ENCODE measurements at places on chromosomes 5 and 9.

DNA sequence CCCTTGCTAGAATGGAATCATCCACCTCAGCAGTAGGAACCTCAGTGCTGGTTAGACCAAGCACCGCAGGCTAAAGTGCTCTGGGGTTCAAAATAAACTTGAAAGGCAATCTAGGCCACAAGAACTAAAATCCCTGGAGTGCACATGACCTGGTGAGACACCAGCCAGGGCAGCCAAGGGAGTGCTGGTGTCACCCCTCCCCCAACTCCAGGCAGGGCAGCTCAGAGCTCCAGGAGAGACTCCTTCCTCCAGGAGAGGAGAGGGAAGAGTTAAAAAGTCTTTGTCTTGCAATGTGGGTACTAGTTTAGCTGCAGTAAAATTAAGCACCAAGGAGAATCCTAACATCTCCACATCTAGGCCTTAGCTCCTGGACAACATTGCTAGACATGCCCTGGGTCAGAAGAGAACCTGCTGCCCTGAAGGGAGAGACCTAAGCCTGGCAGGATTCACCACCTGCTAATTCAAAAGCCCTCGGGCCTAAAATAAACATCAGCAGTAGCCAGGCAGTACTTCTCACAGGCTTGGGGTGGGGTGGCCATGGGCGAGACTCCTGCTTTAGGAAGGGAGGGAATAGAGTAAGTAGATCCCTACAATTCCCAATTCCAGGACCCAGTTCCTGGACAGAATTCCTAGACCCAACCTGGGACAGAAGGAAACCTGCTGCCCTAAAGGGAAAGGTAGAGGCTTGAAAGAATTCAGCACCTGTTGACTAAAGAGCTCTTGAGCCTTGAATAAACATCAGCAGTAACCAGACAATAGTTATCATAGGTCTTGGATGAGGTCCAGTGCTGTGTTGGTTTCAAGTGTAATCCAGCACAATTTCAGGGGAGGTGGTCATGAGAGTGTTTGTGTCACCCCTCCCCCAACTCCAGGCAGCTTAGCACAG, 25.8 kb downstream of the UGT3A2 start:
- DNase-seq, result no peak

DNA sequence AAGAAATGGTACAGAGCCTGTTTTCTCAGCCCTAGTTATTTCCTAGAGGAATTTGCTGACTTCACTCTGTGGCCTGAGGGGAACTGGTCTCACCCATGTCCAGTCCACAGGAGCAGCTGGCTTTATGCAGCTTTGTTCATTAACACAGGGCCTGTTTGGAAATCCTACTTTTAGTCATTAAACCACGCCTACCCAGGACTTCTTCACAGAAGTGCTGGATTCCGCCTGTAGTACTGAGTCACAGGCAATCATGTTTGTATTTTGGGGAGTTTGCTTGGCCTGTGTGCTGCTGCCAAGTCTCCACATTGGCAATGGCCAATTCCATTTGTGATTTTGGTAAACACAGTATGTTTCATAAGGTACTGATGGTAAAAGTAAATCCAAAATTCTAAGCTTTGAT, 52.8 kb downstream of the CTNND2 start:
- DNase-seq, result no peak

DNA sequence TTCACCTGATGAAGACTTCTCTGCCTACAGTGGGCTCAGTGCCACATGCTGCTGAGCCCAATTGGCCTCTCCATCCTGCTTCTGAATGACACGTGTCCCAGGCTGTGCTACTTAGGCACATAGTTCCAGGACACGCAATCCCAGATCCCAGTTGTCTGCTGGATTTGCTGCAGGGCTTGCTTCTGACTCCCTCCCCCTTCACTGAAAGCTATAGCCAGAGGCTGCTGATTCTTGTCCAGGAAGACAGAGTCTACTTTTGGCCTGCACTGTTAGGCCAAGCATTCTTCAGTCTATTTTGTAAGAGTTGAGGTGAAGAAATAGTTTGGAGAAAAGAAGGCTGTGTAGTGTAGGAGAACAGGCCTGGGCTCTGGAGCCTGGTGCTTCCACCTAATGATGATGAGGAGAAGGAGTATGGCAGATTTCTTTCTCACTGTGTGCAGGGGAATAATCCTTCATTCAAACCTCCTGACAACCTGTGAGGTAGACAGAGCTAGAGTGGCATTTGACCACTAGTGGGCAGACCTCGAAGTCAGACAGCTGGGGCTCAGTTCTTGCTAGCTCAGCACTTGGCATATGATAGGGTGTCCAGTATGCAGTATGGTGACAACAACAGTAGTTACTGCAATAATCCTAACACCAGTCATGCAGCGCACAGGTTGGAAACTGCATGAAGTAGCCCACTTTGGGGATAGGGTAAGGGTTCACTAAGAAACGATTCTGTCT, 19.5 kb upstream of the ASPN start:
- DNase-seq, result no peak

DNA sequence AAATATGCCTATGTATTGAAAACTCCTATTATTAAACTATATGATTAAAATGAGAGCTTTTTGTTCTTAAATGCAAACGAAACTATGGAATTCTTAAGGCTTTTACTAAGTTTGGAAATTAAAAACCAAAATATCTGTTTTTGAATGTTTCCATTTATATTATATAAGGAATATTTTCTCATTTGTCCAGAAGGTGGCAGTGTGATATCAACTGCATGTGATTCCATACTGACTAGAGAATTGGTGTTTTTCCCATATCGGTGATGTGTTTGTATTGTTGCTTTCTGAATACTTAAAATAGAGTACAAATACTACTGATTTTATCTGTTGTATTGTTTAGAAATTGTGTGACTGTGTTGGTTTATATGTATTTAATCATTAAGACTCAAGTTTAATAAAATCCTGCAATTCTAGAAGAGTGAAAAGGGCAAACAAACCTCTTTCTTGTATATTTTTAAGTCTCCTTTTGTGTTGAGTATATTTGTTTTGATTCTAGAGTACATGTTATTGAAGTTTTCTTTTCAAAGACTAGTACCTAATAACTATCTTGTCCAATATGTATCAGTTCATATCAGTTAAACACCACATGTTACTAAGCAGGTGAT, 320.8 kb downstream of the CCDC171 start:
- no peak for DNase-seq

GRCh38 chr9:95406121-95406520, 88.6 kb upstream of the FANCC start:
- DNase-seq, result no peak

- DNase-seq, result no peak
Measured at GRCh38 chr9:132164604-132165362, 2.9 kb downstream of the NTNG2 start.

- peak; percentile 50 for DNase-seq
Measured at GRCh38 chr9:136786451-136786850, 4.7 kb upstream of the TMEM141 start.

GRCh38 chr5:126536874-126537273, 58.1 kb downstream of the ALDH7A1 start:
- no peak for DNase-seq

DNA sequence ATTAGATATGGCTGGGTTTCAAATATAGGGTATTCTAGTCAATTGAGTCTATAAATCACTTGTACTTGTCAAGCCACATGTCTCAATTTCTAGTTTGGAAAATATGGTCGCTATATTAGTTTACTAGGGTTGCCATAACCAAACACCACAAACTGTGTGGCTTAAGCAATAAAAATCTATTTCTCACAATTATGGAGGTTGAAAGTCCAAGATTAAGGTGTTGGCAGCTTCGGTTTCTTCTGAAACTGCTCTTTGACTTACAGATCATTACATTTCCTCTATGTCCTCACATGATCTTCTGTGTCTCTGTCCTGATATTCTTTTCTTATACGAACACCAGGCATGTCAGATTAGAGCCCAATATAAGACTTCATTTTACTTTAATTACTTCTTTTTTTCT, 55.8 kb upstream of the BASP1 start:
- no peak for DNase-seq

GRCh38 chr5:55645304-55645703, 66.8 kb downstream of the SLC38A9 start:
- DNase-seq, result no peak

- DNase-seq, result no peak
Measured at GRCh38 chr9:122468735-122469134, 9.0 kb downstream of the OR1J1 start.

- DNase-seq, result no peak
Measured at GRCh38 chr5:135218790-135219568, 180.1 kb downstream of the MACROH2A1 start.

DNA sequence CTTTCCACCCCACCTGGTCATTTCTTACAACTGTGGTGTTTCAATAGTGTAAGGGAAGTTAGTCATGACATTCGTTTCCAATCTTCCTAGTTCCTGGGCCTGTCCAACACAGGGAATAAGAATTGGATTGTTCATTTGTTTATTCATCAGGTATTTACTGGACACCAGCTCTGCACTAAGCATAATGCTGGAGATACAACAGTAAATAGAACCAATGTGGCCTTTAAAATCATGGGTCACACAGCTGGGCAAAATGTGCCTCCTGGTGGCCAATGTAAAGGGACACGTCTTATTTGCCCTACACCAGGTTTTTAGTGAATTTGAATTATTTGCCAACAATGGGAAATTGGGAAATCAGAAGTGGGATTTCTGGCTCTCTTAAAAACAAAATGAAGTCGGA, 10.4 kb downstream of the ABLIM3 start:
- no peak for DNase-seq

DNA sequence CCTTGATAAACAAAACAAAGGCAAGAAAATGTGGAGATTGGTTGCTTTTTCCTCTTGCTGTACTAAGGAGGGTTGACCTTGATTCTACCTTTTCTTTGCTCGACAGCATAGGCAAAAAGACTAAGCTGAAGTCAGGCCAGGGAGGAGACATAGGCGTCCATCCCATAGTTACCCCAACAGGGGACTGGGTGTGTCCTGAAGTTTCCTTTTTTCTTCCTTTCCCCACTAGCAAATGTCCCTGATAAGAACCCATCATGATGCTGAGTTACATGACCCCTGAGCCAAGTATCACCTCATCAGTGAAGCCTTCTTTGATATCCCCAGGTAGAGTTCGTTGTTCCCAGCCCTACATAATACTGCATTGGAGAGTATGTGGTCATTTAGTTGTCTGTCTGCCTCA, 9.9 kb upstream of the SHROOM1 start:
- no peak for DNase-seq

GRCh38 chr9:81308404-81308803, 380.9 kb downstream of the TLE1 start:
- no peak for DNase-seq

DNA sequence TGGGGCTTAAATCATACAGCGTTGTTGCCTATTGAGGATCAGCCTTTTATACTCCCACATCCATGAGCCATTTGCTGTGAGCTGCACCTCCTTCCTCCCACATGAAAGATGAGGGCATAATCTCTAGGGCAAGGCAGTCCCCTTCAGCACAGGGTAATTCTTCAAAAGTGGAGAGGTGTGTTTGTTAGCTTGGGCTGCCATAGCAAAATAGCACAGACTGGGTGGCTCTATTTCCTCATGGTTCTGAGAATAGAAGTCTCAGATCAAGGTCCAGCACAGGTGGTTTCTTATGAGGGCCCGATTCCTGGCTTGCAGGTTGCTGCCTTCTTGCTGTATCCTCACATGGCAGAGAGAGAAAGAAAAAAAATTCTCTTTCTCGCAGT, 121.8 kb upstream of the SLC12A2 start:
- no peak for DNase-seq

- DNase-seq, result no peak
Measured at GRCh38 chr9:128833696-128834095, 4.1 kb upstream of the SPOUT1 start.

- DNase-seq, result no peak
Measured at GRCh38 chr5:13830536-13830935, 114.0 kb downstream of the DNAH5 start.

GRCh38 chr5:61435368-61435767, 103.3 kb downstream of the ZSWIM6 start:
- no peak for DNase-seq

DNA sequence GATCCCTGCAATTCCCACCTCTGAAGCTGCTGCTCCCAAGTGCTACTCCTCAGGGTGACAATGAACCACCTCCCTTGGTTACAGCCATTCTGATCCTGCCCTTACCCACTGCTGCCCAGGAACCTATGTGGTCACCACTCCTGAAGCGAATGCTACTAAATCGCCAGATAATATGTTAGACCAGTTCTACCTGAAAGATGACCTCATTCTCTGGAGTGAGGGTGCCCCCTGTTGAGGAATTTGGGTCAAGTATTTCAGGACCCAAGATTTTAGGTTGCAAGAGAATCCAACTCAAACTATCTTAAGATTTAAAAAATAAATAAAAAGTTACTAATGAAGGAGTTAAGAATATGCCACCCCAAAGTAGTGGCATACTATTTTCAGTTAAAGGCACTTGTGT, 5.8 kb upstream of the SNAPC3 start:
- DNase-seq, result no peak

DNA sequence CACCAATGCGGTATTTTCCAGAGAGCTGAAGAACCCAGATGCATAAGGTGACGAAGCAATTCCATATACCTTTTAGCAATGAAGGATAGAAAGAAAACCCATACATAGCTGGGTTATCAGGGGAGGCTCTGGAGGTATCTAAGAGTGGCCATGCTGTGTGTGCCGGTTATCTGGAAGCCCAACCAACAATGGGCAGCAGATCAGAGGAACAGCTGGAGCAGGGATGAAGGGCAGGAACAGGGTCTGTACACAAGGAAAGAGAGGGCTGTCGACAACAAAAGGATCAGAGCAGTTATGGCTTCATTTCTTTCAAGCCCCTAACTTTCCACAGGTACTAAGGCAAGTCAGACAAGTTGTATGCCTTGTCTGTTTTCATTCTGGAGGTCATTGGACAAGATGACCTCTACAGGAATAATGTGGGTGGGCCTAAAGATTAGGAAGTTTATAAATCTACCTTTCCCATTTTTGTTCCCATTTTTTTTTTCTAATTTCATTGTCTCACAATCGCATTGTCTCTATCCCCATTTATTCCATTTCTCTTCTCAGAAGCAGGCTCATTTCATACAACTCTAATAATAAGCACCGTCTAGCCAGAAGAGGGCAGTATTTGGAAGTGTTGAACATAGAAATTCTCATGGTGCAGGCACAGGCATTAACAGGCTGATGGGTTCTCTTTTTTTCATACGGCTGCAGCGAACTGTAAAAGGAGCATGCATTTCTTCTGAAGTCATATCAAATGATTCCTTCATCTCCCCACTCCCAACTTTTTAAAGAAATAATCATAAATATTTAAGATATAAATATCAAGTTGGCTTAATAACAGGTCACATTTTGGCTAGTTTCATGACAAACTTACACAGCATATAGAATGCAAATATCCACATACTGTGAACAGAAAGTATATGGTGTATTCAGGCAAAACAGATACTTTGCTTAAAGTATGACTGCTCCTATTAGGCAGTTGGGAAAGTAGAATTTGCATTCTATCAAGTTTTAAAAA, 63.5 kb downstream of the ZNF474 start:
- no peak for DNase-seq

DNA sequence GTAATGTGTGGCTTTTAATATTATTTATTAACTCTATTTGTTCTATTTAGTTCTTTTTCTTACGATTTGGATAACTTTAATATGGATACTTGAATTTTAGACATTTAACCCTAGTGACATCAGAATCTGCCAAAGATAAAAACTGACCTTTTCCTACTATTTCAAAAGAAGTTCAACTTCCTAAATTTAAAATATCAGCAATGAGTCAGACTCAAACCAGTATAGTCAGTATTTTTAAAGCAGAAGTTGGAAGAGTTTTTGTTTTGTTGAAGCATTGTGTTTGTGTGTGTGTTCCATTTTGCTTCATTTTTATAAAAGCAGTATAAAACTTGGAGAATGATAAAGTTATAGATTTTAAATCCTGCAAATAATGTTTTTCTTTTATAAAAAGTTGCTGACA, 251.8 kb upstream of the RASA1 start:
- DNase-seq, result no peak

GRCh38 chr5:29321591-29321990, 1871.9 kb upstream of the CDH6 start:
- no peak for DNase-seq

- no peak for DNase-seq
Measured at GRCh38 chr5:117794847-117795246, 1193.5 kb downstream of the DTWD2 start.

Measured in upper lobe of right lung (tissue), 1 donor.